ENCODE measurements at places on chromosomes 7 and 10.

- no peak for DNase-seq
Measured at GRCh38 chr7:25831062-25831691, 320.8 kb upstream of the NFE2L3 start.

DNA sequence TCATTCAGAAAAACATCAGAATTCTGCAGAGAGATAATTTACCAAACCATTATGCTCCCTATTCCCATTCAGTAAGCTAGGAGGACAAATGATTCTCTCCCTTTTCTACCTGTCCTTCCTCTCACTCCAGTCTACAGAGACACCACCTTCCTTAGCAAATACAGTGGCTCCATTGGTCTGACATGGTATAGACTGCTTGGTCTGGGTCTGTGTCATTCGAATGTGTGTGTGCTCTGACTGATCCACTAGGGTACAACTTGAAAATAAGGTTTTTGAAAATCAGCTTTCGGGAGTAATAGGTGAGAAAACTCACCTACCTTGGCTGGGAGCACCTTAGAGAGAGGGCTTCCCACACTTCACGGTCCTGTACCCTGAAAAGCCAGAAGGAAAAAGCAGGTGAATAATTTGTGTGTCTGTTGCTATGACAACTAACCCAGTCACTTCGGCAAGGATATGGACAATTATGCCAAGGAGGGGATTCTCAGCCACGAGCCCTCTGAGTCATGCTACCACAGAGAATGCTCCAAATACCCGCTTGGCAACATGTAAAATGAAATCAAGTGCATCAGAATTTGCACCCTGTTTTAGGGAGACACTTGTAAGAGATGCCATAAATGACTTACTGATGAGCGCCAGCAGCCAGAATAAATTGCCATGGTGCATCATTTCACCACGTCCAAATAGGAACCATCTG is 114.5 kb upstream of the PRKCQ start:
- no peak for DNase-seq

- DNase-seq: peak; percentile 47
Measured at GRCh38 chr10:61898435-61898778, 3.1 kb upstream of the ARID5B start.

DNA sequence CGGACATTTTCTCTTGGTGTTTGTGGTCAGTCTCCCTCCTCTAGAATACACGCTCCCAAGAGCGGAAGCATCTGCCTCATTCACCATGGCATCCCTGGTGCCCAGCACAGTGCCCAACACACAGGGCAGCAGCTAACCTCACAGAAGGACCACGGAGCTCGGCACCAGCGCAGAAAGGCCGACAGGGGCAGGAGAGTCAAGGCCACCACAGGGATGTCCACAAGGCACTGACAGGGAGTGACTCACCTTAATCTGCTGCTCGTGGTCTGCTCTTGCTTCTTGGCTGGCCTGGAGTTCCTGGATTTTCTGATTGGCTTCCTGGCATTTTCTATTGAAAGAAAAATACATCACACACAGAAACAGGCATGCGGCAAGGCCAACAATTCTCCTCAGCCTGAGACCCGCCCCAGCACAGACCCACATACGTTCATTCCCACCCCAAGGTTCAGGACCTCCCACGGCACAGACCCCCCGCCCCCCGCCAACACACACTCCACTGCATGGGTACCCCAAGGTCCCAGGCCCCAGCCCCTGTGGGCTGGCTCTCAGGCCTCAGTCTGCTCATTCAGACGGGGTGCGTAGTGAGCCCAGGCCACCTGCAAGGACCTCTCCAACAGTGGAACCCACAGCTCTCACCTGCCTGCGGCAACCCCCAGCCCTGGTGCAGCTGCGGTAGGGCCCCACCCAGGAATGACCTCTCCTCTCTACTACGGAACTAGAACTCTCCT is 14.9 kb downstream of the MAD1L1 start:
- DNase-seq: no peak

DNA sequence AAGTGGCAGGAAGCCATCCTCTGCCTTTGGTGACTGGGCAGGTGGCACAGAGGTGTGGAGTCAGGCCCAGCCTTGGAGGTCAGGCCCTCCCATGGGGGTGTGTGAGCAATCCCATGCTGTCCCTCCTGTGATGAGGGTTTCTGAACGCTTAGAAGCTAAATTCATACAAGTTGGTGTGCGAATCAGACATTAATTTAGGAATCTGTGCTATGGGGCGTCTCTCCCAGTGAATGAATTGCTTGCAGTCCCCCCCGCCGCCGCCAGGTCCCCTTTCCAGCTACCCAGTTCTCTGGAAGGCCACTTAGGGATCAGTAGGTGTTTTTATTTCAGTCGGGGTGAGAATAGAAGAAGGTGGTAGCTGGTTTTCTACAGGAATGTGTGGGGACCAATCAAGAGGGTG is 37.5 kb downstream of the LRRC18 start:
- DNase-seq: no peak

DNA sequence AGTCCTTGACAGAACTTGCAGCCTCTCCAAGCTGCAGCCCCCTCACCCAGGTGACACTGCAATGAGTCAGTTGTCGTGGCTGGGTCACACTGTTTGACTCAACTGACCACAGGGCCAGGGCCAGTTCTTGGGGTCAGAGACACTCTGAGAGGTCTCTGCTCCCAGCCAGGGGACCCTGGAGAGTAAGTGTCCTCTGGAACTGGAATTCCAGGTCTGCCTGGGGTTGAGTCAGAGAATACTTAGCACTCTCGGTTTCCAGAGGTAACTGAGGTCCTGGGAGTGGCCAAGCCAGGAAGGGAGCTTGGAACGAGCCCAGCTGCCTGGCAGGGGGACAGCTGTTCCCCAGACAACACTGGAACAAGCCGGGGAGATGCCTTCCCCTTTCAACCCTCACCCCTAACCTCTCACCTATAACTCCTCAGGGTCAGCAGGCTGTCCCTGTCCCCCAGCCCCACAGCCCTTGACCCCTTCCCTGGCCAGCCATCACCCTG is 2.2 kb upstream of the MYL10 start:
- DNase-seq: no peak

DNA sequence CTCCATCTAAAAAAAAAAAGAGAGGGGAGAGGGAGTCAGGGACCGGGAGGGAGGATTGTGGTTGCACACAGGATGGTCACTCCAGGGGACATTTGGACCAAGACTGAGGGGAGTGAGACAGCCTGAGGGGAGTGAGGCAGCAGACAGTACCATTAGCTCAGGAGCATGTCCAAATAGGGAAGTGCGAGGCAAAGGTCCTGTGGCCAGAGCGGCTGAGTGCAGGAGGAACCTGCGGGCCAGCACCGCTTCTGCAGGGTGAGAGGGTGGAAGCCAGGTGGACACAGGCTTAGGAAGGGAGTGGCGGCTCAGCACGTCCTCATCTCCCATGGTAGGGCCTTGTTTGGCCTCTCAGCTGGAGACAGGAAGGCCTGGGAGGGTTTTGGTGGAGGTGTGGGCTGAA is 48.9 kb upstream of the PFKFB3 start:
- no peak for DNase-seq

DNA sequence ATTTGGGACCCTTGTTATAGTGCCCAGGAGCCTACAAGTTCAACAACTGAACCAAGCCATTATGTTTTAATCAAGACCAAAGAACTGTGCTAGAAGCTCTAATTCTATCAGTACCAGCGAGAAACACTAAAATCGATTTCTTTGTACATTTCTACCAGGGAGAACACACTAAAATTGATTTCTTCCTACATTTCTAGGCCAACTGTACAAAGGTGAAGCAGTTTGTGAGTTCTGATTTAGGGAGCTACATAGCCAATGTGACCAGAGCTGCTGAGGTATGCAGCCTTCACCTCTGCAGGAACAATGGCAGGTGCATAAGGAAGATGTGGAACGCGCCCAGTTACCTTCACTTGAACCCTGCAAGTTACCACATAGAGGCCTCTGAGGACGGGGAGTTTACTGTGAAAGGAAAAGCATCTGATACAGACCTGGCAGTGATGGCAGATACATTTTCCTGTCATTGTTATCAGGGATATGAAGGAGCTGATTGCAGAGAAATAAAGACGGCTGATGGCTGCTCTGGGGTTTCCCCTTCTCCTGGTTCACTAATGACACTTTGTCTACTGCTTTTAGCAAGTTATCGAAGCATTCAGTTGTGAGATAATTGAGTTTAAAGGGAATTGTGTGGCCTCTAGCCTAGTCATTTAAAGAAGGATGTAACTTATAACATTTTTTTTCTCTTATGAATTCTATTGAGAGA is 31.7 kb downstream of the HYAL4 start:
- DNase-seq: no peak

- DNase-seq: no peak
Measured at GRCh38 chr10:124225467-124226270, 132.3 kb upstream of the CHST15 start.

DNA sequence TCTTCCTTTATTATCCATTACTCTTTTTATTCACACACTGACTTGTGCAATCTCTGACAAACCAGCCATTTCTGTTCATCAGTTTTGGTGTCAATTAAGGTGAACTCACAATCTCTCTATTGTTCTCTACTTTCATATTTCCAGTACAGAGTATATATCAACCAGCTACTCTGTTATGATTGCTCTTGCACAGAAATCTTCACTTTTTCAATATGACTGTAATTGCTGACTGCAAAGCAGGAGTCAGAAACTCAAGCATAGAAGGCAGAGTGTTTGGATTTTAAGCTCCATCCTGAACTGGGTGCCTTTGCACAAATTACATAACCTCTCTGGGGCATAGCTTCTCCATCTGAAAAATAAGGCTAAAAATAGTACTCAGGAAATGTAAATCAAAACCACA is 1042.0 kb downstream of the GRM8 start:
- DNase-seq: no peak

DNA sequence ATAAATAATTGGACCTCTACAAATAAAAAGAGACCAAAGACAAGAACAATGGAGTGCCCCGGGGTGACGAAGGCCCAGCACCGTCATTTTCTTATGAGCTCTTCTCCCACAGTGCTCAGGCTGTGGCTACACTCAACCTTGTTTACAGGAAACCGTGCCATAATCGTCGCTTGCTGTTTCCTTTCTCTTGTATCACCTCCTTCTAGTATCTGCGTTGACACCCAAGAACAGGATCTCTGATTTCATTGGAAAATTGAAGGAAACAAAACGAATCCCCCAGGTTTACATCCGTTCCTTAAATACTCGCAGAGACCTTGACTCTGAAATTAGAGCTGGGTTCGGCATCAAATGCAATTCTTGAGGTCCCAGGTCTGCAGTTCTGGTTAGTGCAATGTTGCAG is 1.7 kb upstream of the IGFBP3 start:
- no peak for DNase-seq

Measured in NCI-H345 (cell line).